ENCODE measurements at places on chromosomes 1 and 21. TPM values are rescaled to one million over a fixed set of nuclear protein-coding genes. Genes with fewer than 3 reads are reported as not detected.

DNA sequence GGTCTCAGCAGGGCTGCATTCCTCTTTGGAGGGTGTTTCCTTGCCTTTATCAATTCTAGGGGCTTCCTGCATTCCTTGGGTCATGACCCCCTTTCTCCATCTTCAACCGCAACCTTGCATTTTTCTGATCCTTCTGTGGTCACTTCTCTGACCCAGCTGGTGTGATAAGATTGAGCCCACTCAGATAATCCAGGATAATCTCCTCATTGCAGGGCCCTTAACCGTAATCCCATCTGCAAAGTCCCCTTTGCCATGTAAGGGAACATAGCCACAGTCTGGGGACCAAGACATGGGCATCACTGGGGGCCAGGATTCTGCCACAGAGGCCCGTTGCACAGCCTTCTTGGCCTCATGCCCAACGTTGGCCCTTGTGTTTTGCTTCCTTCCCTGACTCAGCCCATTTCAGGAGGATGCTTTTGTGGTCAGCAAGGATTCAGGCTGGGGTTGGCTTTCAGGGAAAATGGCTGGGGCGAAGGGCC is 35.0 kb upstream of the IL19 start:
- no peak for ATAC-seq

The SYT11 gene
- total RNA-seq, result 61.9 TPM

The ANGPTL7 gene
- total RNA-seq, result not detected

The PKP1 gene
- total RNA-seq, result not detected

The B4GALT2 gene
- 18.5 TPM for total RNA-seq

The FBXO2 gene
- 4.0 TPM for total RNA-seq

Data from activated T-helper 17 cell treated with anti-CD3 and anti-CD28 coated beads, Interleukin-2, amount 50 U/mL, for 72 hours (primary cell).